ENCODE measurements at places on chromosomes 2 and 18. TPM values are rescaled to one million over a fixed set of nuclear protein-coding genes. Genes with fewer than 3 reads are reported as not detected.

GRCh38 chr2:17326717-17327116, 191.5 kb downstream of the RAD51AP2 start:
- H3K27ac ChIP-seq: no peak overlapping the region
- no peak overlapping the region for H3K4me3 ChIP-seq
- H3K36me3 ChIP-seq: no peaks in the 10 kb centered on the region
- peaks cover under 1% of the 10 kb centered on the region for H3K27me3 ChIP-seq
- no peaks in the 10 kb centered on the region for H3K4me1 ChIP-seq

DNA sequence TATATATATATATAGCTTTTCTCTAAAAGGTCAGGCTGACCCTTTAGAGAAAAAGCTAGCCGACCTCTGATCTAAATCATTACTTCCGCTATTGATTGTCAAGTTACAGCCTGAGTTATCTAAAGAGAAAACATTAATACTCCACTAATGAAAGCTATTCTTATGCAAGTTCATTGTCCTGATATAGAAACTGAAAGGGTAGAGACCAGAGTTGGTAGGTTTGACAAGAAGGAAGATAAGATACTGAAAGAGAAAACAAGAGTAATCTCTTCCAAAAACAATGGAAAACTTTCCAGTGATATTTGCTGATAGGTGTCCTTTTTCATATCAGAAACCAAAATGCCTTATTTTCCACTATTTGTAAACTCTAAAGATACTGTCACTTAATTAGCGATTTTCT, 62.8 kb upstream of the SLC39A10 start:
- no peaks in the 10 kb centered on the region for H3K27me3 ChIP-seq
- no peak overlapping the region for H3K4me3 ChIP-seq

GRCh38 chr2:27988306-27988705, 97.8 kb downstream of the BABAM2 start:
- peaks cover 44% of the 10 kb centered on the region for H3K4me1 ChIP-seq
- no peak for DNase-seq
- no peak overlapping the region for H3K4me3 ChIP-seq
- no peaks in the 10 kb centered on the region for H3K27me3 ChIP-seq

Gene GALNT14
- total RNA-seq: 1.9 TPM

Gene CHRND
- not detected for total RNA-seq

DNA sequence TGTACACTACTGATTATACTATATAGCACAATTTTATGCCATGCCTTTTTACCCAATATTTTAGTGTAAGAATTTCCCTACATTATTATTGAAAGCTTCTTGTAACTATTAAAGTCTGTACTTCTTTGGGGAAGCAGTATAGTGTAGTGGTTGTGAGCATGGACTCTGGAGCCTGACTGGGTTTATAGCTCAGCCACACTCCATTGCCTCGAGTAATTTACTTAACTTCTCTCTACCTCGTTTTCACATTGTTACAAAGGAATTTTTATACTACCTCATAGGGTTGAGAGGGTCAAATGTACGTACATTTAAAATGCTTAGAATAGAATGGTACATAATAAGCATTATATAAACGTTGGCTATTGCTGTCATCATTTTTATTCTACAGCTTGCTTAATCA, 139.2 kb downstream of the UBR3 start:
- no peak for DNase-seq
- H3K27ac ChIP-seq: no peak overlapping the region
- no peaks in the 10 kb centered on the region for H3K4me1 ChIP-seq

GRCh38 chr18:2971741-2972552, 41.0 kb downstream of the LPIN2 start:
- peak; percentile 88 for DNase-seq
- H3K36me3 ChIP-seq: peaks cover 72% of the 10 kb centered on the region
- H3K4me1 ChIP-seq: peaks cover 91% of the 10 kb centered on the region
- H3K27me3 ChIP-seq: no peaks in the 10 kb centered on the region

DNA sequence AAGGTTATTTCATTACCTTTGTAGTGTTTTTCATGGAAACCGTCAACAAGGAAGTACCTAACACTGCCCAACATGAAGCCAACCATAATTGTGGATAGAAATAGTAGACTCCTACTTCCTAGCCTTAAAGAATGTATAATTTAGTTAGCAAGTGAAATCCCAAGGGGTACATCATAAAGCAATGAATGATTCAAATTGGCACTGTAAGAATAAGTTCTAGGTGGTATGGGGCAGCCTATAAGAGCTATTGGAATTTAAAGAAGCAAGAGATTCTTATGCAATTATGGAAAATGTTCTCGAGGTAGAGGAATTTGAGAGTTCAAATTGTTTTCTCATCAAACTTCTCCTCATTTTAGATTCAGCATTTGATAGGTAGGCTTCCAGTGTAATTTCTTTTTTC, 157.9 kb downstream of the FMNL2 start:
- H3K27ac ChIP-seq: no peak overlapping the region
- H3K27me3 ChIP-seq: peaks cover 16% of the 10 kb centered on the region
- no peaks in the 10 kb centered on the region for H3K4me1 ChIP-seq
- H3K36me3 ChIP-seq: no peaks in the 10 kb centered on the region
- DNase-seq: no peak

Gene NT5C1B
- total RNA-seq: not detected

- no peak for DNase-seq
- H3K27ac ChIP-seq: no peak overlapping the region
- H3K4me1 ChIP-seq: no peaks in the 10 kb centered on the region
- H3K4me3 ChIP-seq: no peak overlapping the region
Observed at GRCh38 chr18:64982414-64983055, 768.3 kb upstream of the CDH7 start.

GRCh38 chr2:4745056-4745991, 946.9 kb upstream of the SOX11 start:
- H3K27ac ChIP-seq: no peak overlapping the region
- no peak for DNase-seq
- H3K4me3 ChIP-seq: no peak overlapping the region
- no peaks in the 10 kb centered on the region for H3K27me3 ChIP-seq
- H3K4me1 ChIP-seq: no peaks in the 10 kb centered on the region

GRCh38 chr2:100178085-100178788, 35.8 kb upstream of the AFF3 start:
- H3K27me3 ChIP-seq: no peaks in the 10 kb centered on the region
- DNase-seq: peak; percentile 59
- H3K4me1 ChIP-seq: no peaks in the 10 kb centered on the region
- no peak overlapping the region for H3K4me3 ChIP-seq
- no peaks in the 10 kb centered on the region for H3K36me3 ChIP-seq

GRCh38 chr2:95061119-95061512, 35.6 kb downstream of the MAL start:
- H3K4me1 ChIP-seq: peaks cover 30% of the 10 kb centered on the region
- DNase-seq: no peak
- peak overlapping the region; percentile 47 for H3K27ac ChIP-seq
- H3K27me3 ChIP-seq: no peaks in the 10 kb centered on the region
- H3K4me3 ChIP-seq: no peak overlapping the region

Gene MYO5B
- total RNA-seq: 0.09 TPM
